ENCODE measurements at places on chromosomes 16 and 17.

DNA sequence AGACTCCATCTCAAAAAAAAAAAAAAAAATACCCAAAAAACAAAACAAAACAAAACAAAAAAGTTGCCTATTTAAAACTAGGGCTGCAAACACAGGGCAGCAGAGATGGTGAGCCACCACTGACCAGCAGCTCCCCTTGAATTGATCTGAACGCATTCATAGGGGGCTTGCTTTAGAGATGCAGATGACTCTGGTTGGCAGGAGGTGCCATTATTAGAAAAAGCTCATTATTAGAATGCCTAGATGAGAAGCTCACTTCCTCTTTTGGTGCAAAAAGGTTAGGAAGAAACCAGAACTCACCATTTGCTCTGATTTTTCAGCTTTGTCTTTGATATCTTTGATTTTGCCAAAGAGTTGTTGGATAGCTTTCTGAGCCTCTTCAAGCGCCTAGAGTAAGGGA lies 53.1 kb downstream of the VPS53 start:
- DNase-seq = no peak

GRCh38 chr16:80691111-80691741 lies 113.2 kb downstream of the CDYL2 start:
- no peak for DNase-seq

GRCh38 chr17:31357091-31357490 lies 34.4 kb upstream of the RAB11FIP4 start:
- DNase-seq = no peak

DNA sequence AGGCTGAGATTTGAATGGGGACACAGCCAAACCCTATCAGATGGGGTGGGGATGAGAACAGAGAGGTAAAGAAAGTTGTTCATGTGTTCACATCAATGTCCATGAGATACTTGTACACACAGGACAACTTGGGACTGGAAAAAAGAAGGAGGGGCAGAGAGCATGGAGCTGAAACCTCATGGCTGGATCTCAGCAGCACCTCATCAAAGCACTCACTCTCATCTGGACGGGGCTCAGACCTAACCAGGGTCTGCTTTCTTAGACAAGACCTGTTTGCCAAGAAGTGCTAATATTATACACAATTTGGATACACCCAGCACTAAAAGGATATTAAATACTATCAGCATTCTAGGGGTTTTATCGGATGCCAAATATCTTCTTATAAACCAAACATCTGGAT lies 399.8 kb downstream of the SLC39A11 start:
- DNase-seq = no peak

DNA sequence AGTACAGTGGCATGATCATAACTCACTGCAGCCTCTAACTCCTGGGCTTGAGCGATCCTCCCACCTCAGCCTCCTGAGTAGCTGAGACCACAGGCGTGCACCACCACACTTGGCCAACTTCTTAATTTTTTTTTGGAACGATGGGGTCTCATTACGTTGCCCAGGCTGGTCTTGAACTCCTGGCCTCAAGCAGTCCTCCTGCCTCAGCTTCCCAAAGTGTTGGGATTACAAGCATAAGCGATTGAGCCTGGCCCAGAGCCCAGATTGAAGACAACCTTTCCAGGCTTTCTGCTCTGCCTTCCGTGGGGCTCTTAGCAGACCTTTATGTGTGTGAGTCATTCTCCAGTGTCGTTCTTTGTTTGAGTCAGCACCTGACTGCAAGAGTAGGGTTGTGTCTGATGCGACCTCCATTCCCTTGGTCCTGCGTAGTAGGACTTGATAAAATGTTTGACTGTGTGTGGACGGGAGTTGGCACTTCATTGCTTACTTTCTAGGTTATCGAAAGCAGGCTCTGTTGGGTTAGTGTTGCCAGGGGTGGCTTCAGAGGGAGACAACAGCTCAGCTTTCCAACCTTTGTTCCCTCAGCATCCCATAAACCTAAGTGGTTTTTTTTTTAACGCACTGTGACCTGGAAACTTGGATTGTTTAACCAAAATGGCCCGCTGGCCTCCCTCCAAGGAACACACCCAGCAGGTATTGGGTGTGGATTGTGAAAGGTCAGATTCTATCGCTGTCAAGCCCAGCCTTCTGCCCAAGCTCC lies 26.4 kb downstream of the EEF2K start:
- no peak for DNase-seq

- no peak for DNase-seq
Measured at GRCh38 chr17:42221886-42222745, 27.8 kb upstream of the GHDC start.

- no peak for DNase-seq
Measured at GRCh38 chr16:88701581-88702370, 4.4 kb downstream of the RNF166 start.

DNA sequence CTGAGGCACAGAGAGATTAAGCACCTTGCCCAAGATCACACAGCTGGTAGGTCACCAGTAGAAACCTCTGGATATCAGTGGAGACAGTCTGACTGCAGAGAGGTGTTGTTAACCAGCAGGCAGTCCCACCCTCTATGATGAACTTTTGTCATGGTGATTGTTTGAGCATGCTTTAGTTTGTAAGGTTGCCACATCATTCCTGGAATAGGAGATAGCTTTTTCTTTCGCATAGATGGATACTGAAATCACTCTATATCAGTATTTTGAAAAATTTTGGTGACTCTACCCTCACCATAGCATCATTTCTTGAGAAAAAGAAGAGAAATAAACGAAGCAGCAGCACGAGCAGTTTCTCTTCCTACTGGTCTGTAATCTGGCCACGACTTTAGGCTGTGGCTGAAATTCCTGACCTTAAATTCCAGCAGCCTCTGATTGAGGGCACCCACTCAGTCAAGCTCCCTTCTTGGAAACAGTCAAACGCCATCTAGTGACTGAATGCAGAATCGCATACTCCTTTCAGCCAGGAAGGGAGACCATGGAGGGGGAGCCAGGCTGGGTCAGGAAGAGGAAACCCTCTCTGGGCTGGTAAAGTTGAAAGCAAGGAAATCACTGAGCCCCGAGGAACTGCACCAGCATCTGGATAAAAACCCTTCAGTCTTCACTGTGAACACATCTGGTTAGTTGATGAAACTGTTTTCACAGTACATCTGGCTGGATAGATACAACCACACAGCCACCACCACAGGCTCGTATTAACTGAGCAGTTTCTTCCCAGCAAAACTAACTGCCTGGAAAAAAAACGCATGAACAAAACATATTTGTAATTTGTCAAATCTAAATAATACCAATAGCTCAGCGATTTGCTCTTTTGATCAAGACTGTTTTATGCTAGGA lies 108.5 kb upstream of the XYLT1 start:
- DNase-seq = no peak

GRCh38 chr16:71542377-71542776 lies 16.2 kb downstream of the CHST4 start:
- no peak for DNase-seq

- no peak for DNase-seq
Measured at GRCh38 chr17:6384481-6384880, 50.4 kb downstream of the AIPL1 start.

DNA sequence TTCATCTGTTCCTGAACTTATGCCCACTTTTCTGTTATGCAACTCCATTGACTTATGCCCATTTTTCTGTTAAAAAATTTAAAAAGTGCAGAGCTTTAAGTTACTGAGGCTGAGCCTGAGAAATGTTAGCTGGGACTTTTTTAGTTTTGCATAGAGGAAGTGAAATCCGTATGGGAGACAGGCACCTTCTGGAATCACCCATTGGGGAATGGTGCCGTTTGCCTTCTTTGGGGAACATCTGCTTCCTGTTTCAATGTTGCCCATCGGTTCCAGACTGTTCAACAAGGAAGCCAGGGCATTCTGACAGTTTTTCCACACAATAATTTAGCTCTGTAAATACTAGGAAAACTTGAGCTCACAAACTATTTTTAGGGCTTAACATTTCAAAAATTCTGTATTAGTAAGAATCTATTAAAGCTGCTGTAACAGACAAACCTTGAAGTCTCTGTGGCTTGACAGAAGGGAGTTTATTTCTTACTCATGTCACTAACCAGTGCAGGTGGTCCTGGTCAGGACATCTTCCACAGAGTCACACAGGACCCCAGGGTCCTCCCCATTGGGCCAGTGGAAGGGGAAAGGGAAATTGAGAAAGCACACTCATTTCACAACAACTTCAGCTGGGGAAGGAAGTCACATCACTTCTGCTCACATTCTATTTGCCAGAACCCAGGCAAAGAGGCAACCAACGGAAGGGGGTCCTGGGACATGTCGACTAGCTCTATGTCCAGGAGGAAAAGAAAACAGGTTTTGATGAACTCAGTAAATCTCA lies 17.2 kb downstream of the PRKCB start:
- no peak for DNase-seq

- DNase-seq = no peak
Measured at GRCh38 chr17:47873200-47874090, 22.5 kb upstream of the SP6 start.

DNA sequence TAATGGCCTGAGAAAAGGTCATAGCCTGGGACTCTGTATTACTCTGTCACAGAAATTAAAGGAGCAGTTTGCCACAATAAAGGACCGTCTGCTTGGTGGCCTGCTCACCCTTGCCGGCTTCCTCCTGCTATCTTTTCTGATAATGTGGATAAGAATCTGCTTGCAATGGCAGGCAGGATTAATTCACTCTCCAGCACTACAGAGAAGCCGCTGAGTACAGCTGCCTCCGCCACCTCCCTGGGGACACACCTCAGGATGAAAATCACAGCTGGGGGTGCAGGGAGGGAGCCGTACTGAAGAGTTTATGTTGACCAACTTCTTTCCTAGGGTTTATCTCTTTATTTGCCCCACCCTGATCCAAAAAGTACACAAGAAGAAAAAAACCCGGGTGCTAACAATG lies 245.9 kb upstream of the RPL38 start:
- DNase-seq = no peak

DNA sequence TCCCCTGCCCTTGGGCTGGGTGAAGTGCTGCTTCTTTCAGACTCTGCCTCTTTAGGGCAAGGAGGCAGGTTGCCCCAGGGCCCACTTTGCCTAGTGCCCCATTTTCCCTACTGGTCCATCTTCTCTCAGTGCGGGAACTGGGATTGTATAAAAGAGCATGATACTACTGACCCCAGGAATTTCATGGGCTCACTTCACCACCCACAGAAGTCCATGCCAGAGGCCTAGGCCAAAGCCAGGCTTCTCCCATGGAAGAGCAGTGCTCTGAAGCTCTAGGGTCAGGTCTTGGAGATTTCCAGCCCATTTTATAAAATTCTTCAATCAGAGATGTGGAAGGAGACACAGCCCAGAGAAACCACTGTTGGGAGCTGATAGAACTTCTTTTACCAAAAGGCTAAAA lies 5.7 kb downstream of the CACNG1 start:
- no peak for DNase-seq

GRCh38 chr17:9666461-9667050 lies 21.2 kb downstream of the USP43 start:
- DNase-seq = no peak

DNA sequence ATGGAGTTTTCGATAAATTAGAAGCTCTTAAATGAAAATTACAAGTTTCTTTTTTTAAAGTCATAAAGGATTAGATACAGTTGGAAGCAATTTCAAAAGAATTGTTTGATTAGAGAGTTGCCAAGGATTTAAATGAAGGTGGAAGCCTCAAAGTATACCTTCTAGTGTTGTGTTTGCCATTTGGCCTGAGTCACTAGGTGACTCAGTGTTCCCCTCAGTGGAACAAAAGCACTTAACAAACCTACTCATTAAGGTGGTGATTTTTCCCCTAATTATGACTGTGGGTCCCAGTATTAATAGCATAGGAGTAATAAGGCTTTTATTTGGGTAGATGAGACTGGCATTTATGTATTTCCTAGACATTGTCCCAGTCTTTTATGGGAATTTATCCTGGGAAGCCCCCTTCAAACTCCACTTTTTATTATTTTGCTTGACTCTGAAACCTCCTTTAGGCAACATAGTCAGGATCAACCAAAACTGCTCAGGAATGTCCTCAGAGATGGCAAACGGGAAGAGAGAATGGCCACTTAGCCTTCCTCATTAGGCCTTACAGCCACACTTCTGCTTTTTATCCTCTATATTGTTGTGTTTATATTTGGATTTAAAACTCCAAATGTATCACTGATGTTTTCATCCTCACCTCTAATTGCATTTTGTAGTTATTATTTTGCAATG lies 161.0 kb downstream of the FTO start:
- DNase-seq = no peak

DNA sequence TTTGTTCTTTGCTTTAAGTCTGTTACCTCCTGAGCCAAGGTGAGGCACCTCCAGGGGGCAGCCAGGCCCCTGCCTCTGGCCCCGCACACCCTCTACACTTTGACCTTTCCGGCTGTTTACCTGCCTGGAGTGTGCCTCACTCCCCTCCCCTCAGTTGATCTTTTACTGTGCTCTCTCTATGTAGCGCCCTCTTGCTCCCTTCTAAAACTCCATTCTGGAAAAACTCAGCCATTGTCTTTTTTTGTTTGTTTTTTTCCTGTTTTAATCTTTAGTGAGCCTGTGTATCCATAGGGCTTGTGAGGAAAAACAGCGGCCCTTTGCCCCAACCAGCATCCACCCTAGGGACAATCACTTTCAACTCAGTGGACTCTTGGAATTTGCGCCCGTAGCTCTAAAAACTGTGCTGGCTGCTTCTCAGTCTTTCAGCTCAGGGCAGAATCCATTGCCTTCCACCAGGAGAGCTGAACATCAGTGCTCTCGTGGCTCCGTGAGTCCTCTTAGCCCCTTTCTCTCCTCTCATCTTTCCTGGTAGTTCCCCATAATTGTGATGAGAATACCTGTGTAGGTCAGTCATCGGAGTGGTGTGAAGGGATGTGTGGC lies 4.3 kb downstream of the AMDHD2 start:
- no peak for DNase-seq

DNA sequence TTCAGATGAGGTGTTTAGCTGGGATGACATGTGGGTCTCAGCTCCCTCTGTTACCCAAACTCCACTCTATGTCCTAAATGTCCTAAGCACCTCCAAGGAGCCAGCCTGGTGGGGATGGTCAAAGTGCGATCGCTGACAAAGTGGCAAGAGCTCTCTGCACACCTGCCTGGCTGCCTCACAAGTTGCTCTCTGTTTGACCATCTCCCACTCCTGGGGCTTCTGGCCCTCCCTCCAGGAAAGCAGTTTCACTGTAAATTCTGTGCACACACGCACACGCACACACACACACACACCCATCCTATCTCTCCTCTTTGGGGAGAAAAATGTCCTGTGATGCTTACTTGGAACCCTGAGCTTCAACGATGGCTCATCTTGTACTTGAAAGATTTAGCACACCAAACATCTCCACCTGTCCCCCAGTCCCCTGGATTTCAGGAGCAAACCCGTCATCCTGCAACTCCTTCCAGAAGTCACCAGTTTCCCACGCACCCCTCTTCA lies 1.7 kb downstream of the PITPNA start:
- DNase-seq = no peak

DNA sequence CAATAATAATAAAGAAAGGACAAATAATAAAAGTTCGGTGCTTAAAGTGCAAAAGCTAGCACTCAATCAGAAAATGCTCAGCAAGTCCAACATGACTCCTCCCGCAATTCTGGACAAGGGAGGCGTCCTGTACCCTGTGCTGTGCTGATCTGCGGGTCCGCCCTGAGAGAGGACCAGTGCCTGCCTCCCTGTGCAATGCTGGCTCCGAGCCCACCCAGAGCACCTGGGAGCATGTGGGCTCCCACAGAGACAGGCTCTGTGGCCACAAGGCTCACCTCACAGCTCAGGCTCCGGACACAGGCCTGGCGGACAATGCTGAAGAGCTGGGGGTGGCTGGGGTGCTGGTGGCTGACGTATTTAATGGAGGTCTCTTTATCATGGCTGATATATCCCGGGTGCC lies 11.1 kb downstream of the FLCN start:
- no peak for DNase-seq

GRCh38 chr16:53159781-53160436 lies 105.1 kb downstream of the CHD9 start:
- DNase-seq = no peak

Data from NCI-H1417 treated with DMSO at 0.1 percent for 48 hours (cell line).